ENCODE measurements at places on chromosomes 1 and 21. TPM values are rescaled to one million over a fixed set of nuclear protein-coding genes. Genes with fewer than 3 reads are reported as not detected.

FNDC7 gene
- total RNA-seq: 0.07 TPM

RC3H1 gene
- 5.7 TPM for total RNA-seq

ALPL gene
- total RNA-seq: 0.47 TPM

CELA3B gene
- total RNA-seq: not detected

APOBEC4 gene
- total RNA-seq: not detected

CHTOP gene
- total RNA-seq: 76.0 TPM

SPRR3 gene
- not detected for total RNA-seq

SPOCD1 gene
- total RNA-seq: 3.9 TPM

NCF2 gene
- 1.1 TPM for total RNA-seq
